ENCODE measurements at places on chromosomes 4 and X. TPM values are rescaled to one million over a fixed set of nuclear protein-coding genes. Genes with fewer than 3 reads are reported as not detected.

- H3K27me3 ChIP-seq = no peaks in the 10 kb centered on the region
- no peaks in the 10 kb centered on the region for H3K4me1 ChIP-seq
- no peak for DNase-seq
- no peaks in the 10 kb centered on the region for H3K36me3 ChIP-seq
- H3K27ac ChIP-seq = no peak overlapping the region
These were observed 268.8 kb downstream of the BCOR start for GRCh38 chrX:39828971-39829370.

GRCh38 chr4:163493643-163494359, 689 bp upstream of the TMA16 start:
- H3K36me3 ChIP-seq = no peaks in the 10 kb centered on the region
- H3K27ac ChIP-seq = peak overlapping the region; percentile 93
- peak overlapping the region; percentile 97 for H3K4me3 ChIP-seq
- no peak for DNase-seq
- no peaks in the 10 kb centered on the region for H3K4me1 ChIP-seq
- H3K27me3 ChIP-seq = no peaks in the 10 kb centered on the region

- H3K36me3 ChIP-seq = no peaks in the 10 kb centered on the region
- H3K4me3 ChIP-seq = no peak overlapping the region
- H3K4me1 ChIP-seq = no peaks in the 10 kb centered on the region
- no peak overlapping the region for H3K27ac ChIP-seq
These were observed 45.7 kb upstream of the PRSS12 start for GRCh38 chr4:118398226-118399090.

DNA sequence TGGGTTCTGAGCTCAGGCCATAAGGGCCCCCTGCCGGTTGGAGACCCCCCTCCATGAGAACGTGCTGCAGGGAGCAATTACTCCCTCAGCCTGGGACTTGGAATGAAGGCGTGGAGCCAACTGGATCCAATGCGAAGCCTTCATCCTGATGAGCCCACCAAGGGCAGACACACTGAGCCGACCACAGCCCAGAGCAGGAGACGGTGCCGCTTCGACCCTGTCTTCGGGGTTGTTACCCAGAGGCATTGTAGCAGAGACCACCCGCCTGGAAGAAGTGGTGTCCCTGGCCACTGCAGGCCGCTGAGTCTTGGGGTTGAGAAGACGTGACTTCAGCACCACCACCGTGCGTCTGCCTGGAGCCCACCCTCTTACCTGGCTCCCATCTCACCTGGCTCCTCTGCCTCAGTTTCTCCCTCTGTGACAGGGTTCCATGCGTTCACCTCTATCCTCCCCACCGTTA, 7.0 kb upstream of the NKX1-1 start:
- DNase-seq = no peak
- peaks cover 85% of the 10 kb centered on the region for H3K27me3 ChIP-seq
- H3K27ac ChIP-seq = no peak overlapping the region
- no peaks in the 10 kb centered on the region for H3K36me3 ChIP-seq
- no peaks in the 10 kb centered on the region for H3K4me1 ChIP-seq
- H3K4me3 ChIP-seq = no peak overlapping the region

GRCh38 chrX:42398967-42399631, 378.9 kb downstream of the PPP1R2C start:
- H3K4me1 ChIP-seq = no peaks in the 10 kb centered on the region
- H3K27ac ChIP-seq = no peak overlapping the region
- no peak for DNase-seq
- no peak overlapping the region for H3K4me3 ChIP-seq

GRCh38 chrX:107146670-107147069, 28.0 kb upstream of the RBM41 start:
- no peaks in the 10 kb centered on the region for H3K4me1 ChIP-seq
- peak; percentile 48 for DNase-seq
- no peak overlapping the region for H3K4me3 ChIP-seq
- H3K27me3 ChIP-seq = no peaks in the 10 kb centered on the region

- no peak overlapping the region for H3K27ac ChIP-seq
- no peaks in the 10 kb centered on the region for H3K4me1 ChIP-seq
- H3K36me3 ChIP-seq = no peaks in the 10 kb centered on the region
- no peak overlapping the region for H3K4me3 ChIP-seq
- DNase-seq = no peak
These were observed 4.1 kb downstream of the BRS3 start for GRCh38 chrX:136491832-136492231.

Gene TMSB15C
- polyA plus RNA-seq = not detected

Gene SPANXC
- polyA plus RNA-seq = not detected

GRCh38 chr4:55980725-55981124, 32.0 kb downstream of the CEP135 start:
- H3K4me3 ChIP-seq = no peak overlapping the region
- no peaks in the 10 kb centered on the region for H3K4me1 ChIP-seq
- no peaks in the 10 kb centered on the region for H3K27me3 ChIP-seq

- no peak overlapping the region for H3K27ac ChIP-seq
- no peaks in the 10 kb centered on the region for H3K27me3 ChIP-seq
- no peak overlapping the region for H3K4me3 ChIP-seq
- no peaks in the 10 kb centered on the region for H3K4me1 ChIP-seq
These were observed 41.9 kb downstream of the CNGA1 start for GRCh38 chr4:47974566-47974965.

- DNase-seq = peak; percentile 80
- H3K27me3 ChIP-seq = no peaks in the 10 kb centered on the region
- H3K36me3 ChIP-seq = no peaks in the 10 kb centered on the region
- no peak overlapping the region for H3K27ac ChIP-seq
- no peak overlapping the region for H3K4me3 ChIP-seq
These were observed 64.1 kb downstream of the QDPR start for GRCh38 chr4:17447675-17448298.

GRCh38 chrX:105650577-105650976, 171.8 kb upstream of the NRK start:
- no peaks in the 10 kb centered on the region for H3K4me1 ChIP-seq
- no peak overlapping the region for H3K4me3 ChIP-seq
- H3K27me3 ChIP-seq = no peaks in the 10 kb centered on the region
- no peak overlapping the region for H3K27ac ChIP-seq

DNA sequence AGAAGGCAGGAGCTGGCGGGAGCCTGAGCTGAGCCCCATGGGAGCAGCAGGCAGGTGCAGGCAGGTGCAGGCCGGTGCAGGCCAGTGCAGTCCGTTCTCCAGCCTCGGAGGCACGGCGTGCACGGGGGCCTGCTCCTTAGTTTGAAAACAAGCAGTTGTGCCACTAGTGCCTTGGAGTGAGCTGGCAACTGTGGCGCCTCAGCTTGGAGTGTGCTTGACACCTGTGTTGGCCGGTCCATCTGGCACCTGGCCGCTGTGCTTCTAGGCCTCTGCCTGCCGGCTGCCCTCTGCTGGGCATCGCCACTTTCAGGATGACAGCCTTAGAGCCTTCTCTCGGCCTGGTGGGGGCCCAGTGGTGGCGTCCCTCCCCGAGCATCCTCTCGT, 47.9 kb downstream of the RGS12 start:
- no peaks in the 10 kb centered on the region for H3K27me3 ChIP-seq
- no peak overlapping the region for H3K4me3 ChIP-seq
- H3K27ac ChIP-seq = no peak overlapping the region
- no peaks in the 10 kb centered on the region for H3K36me3 ChIP-seq
- DNase-seq = no peak

Gene FBXO8
- polyA plus RNA-seq = 14.5 TPM

GRCh38 chr4:120773641-120774040, 148.9 kb downstream of the PRDM5 start:
- no peaks in the 10 kb centered on the region for H3K27me3 ChIP-seq
- no peaks in the 10 kb centered on the region for H3K4me1 ChIP-seq
- DNase-seq = no peak
- H3K36me3 ChIP-seq = no peaks in the 10 kb centered on the region

DNA sequence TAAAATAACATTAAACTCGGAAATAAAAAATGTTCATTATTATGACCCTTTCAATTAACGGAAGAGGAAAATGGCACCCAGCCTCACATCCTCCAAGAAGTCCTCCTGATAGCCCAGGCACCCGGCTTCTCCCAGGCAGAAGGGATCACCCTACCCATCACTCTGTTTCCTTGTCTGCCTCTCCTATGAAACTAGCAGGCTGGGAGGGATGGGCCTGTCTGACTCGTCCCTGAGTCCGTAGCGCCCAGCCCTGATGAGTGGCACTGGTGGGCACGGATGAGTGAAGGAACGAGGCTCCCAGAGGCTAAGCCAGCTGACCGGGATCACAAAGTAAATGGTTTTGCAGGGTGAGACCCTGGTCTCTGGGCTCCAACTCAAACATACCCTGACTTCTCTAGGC, 28.6 kb upstream of the KIAA0232 start:
- H3K27me3 ChIP-seq = no peaks in the 10 kb centered on the region
- no peaks in the 10 kb centered on the region for H3K4me1 ChIP-seq
- H3K36me3 ChIP-seq = no peaks in the 10 kb centered on the region
- H3K27ac ChIP-seq = no peak overlapping the region
- H3K4me3 ChIP-seq = no peak overlapping the region

DNA sequence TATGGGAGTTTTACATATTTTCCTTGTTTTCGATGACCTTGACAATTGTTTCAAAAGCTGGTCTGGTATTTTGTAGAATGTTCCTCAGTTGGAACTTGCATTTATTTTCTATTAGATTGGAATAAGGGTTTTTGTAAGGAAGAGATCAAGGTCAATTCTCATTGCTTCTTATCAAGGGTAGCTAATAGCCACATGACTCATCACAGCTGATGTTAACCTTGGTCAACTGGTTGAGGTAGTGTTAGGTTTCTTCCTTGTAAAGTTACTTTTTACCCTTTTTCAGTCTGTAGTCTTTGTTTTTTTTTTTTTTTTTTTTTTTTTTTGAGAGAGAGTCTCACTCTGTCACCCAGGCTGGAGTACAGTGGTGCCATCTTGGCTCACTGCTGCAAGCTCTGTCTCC, 257.2 kb downstream of the SNCA start:
- H3K27ac ChIP-seq = peak overlapping the region; percentile 7
- H3K36me3 ChIP-seq = no peaks in the 10 kb centered on the region
- H3K4me3 ChIP-seq = no peak overlapping the region
- DNase-seq = peak; percentile 77
- no peaks in the 10 kb centered on the region for H3K27me3 ChIP-seq

Gene ARHGEF6
- polyA plus RNA-seq = 3.9 TPM

Gene IQCM
- polyA plus RNA-seq = not detected

Gene IL1RAPL1
- 0.27 TPM for polyA plus RNA-seq

Gene CTAG2
- polyA plus RNA-seq = not detected

Gene PPEF2
- 0.09 TPM for polyA plus RNA-seq

DNA sequence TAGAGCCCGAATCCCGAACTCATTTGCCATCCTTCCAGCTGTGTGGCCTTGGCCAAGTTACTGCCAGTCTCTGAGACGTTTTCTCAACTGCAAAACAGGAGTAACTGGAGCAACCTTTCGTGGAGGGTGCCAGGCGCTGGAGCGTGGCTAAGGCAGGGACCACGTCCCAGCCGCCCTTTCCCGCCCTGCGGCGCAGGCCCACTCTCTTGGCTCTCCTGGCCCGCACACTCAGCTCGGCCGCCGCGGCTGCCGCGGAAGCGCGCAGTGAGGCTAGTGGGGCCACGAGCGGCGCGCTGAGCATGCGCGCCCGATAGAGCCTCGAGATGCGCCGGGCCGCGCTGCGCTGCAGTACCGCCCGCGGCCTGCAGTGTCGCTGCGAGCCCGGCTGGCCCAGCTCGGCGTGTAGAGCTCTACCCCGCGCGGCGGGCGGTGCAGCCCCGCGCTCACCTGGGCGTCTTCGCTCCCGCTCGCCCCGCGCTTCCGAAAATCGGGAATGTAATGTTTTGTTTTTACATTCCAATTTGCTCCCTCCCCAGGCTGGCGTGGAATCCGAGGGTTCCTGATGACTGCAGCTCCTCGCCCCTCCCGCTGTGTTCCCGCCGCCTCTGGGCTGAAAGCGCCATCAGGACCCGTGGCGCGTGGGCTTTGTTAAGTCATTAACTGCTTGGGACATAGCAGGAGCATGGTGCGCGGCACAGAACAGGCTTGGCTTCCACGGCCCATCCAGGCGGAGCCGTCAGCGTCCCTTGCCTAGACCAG, 4.0 kb upstream of the ZNF518B start:
- DNase-seq = peak; percentile 92
- no peaks in the 10 kb centered on the region for H3K27me3 ChIP-seq
- H3K36me3 ChIP-seq = no peaks in the 10 kb centered on the region
- H3K27ac ChIP-seq = no peak overlapping the region

GRCh38 chrX:27598312-27598711, 8.2 kb downstream of the DCAF8L2 start:
- no peak overlapping the region for H3K4me3 ChIP-seq
- H3K4me1 ChIP-seq = peaks cover 3% of the 10 kb centered on the region
- DNase-seq = peak; percentile 14

DNA sequence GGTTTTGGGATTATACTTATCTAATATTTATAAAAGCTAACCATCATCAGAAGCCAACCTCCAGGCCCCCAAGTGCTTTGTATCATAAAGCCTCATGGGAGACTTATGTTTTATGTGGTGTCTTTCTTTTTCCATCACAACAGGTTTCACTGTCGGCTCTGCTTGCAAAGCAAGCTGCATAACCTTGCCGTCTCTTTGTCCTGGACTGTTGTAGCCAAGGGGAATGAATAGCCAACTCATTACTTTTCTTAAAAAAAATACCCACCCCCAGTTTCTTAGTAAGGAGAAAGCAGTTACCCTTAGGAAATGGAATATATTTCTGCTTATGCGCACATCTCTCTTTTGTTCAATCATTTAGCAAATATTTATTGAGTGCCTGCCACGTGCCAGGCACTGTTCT, 40.7 kb downstream of the FAM184B start:
- no peak for DNase-seq
- H3K27ac ChIP-seq = no peak overlapping the region
- H3K4me3 ChIP-seq = no peak overlapping the region
- H3K36me3 ChIP-seq = no peaks in the 10 kb centered on the region

GRCh38 chrX:39476604-39477021, 621.1 kb downstream of the BCOR start:
- H3K4me1 ChIP-seq = no peaks in the 10 kb centered on the region
- H3K27me3 ChIP-seq = no peaks in the 10 kb centered on the region
- no peak overlapping the region for H3K4me3 ChIP-seq
- DNase-seq = peak; percentile 21

Gene ATOH1
- polyA plus RNA-seq = 21.3 TPM

- no peak overlapping the region for H3K4me3 ChIP-seq
- no peak overlapping the region for H3K27ac ChIP-seq
- no peaks in the 10 kb centered on the region for H3K27me3 ChIP-seq
These were observed 70.7 kb upstream of the RPS6KA6 start for GRCh38 chrX:84258708-84259107.

- no peaks in the 10 kb centered on the region for H3K27me3 ChIP-seq
- no peak overlapping the region for H3K4me3 ChIP-seq
- peaks cover 11% of the 10 kb centered on the region for H3K36me3 ChIP-seq
These were observed 10.2 kb upstream of the MSANTD1 start for GRCh38 chr4:3238721-3239120.

GRCh38 chr4:165450871-165451270, 72.1 kb downstream of the CPE start:
- no peaks in the 10 kb centered on the region for H3K4me1 ChIP-seq
- H3K27ac ChIP-seq = no peak overlapping the region
- no peaks in the 10 kb centered on the region for H3K27me3 ChIP-seq
- H3K36me3 ChIP-seq = no peaks in the 10 kb centered on the region

Gene F9
- polyA plus RNA-seq = not detected
